ENCODE measurements at places on chromosomes 4 and X. TPM values are rescaled to one million over a fixed set of nuclear protein-coding genes. Genes with fewer than 3 reads are reported as not detected.

DNA sequence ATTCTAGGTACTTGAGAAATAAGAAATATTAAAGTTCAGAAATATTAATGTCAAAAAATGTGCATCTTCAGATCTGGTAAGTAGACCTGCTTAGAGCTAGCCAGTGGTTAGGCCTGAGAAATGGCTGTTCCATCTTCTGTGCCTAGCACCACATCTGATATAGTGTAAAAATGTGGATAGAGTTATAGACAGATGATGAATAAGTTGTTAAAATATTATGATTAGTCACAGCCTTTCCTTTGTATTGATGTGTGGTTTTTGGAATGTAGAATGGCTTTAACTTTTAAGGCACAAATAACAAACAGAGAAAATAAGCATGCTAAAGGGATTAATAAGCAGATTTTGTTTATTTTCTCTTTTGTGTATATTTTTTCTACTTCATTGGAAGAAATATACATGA lies 133.5 kb upstream of the NUDT6 start:
- no peak for DNase-seq

The TMEM31 gene
- not detected for total RNA-seq

DNA sequence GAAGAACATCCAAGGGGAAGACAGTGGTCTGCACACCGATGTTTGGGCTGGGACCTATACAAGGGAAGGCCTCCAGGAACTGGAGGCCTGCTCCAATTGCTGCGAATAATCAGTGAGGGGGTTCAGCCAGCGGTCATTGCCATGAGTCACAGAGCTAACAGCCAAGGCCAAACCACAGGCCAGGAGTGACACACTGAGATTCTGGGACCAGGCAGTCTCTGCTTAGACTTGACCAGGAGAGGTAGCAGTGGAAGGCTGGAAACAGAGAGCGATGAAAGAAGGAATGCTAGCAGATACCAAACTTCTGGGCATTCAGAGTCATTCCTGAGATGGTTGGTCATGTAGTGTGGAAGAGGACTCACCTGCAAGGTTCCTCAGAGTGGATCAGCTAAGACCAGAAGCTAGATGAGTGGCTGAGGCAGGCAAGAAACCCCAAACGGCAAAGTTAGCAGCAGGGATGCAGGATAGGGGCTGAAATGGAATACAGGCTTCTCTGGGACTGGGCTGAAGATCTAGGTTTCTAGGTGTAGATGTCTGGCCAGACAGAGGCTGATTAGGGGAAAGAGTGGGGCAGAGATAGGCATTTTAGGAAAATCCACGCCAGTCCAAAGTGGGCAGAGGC lies 54.7 kb downstream of the CNGA2 start:
- DNase-seq: peak; percentile 37

The ARSJ gene
- 13.8 TPM for total RNA-seq

- peak; percentile 38 for DNase-seq
Observed at GRCh38 chr4:113169368-113169767, 119.9 kb downstream of the ANK2 start.

- no peak for DNase-seq
Observed at GRCh38 chrX:154695911-154696675, 42.7 kb upstream of the CTAG2 start.

- no peak for DNase-seq
Observed at GRCh38 chr4:156794863-156795262, 176.7 kb downstream of the PDGFC start.

DNA sequence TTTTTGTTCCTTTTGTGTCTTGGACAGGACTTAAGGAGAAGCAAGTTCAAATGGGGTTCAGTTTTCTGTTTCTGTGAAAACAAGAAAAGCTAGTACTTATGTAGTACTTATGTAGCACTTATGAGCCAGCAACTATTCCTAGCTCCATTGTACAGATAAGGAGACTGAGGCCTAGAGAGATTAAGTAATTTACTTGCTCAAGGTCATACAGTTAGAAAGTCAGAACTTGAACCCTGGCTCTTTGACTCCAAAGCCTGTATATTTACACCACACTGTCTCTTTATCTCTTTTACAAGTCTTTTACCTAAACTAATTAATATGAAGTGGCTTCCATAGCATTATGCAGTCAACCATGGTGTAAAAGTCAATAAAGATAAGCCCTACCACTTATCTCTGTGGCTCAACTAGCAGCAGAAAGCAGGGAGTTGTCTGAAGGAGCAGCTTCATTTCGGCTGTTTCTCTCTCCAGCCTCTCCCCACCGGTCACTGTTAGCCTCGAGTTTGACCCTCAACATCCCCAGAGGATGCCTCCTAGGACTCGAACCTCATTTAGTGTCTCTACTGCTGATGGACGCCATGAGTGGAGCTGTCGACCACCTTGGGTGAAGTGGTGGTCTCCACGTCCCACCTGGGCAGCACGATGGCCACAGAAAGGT lies 209.9 kb downstream of the SHROOM3 start:
- DNase-seq: no peak

GRCh38 chrX:71910986-71911730 lies 513 bp downstream of the NHSL2 start:
- DNase-seq: no peak

The APELA gene
- total RNA-seq: not detected

DNA sequence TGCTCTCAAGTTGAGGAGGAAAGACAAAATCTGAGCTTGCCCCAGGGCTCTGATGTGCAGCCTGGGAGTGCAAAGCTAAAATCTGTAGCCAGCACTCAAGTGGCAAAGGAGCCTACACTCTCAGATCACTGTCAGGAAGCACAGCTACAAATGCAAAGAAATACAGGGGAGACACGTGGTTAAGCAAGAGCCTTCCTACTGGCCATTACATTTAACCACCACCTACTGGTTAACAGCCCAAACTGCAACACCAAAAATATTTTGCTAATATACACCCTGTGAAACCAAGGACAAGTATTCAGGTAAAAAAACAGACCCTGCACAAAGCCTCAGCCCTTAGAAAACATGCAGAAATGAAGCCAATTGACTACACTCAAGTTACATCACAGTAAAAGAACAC lies 170.4 kb upstream of the FGF16 start:
- DNase-seq: no peak

GRCh38 chr4:189792924-189793618 lies 147.6 kb upstream of the FRG1 start:
- peak; percentile 32 for DNase-seq

- no peak for DNase-seq
Observed at GRCh38 chr4:171521726-171522125, 291.5 kb upstream of the GALNTL6 start.

DNA sequence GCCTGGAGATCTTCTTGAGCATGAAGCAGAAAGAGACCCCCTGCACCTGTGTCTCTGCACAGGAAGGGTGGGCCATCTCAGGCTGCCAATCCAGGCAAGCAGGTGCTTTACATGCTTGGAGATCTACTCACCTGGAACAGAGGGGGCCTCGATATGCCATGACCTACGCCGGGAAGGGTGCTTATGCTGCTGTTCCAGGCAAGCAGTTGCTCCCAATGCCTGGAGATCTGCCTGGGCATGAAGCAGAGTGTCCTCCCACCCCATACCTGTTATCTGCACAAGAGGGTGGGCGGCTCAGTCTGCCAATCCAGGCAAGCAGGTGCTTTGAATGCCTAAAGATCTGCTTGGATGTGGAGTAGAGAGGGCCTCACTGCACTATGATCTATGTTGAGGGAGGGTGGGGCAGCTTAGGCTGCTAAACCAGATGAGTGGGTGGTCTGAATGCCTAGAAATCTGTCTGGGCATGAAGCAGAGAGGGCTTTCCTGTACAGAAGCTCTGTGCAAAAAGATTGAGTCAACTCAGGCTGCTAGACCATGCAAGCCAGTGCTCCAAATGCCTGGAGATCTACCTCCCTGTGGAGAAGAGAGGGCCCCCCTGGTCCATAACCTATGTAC lies 104.5 kb upstream of the QRFPR start:
- no peak for DNase-seq

GRCh38 chrX:19303256-19303880 lies 40.4 kb upstream of the PDHA1 start:
- no peak for DNase-seq

The YIPF7 gene
- total RNA-seq: not detected

- no peak for DNase-seq
Observed at GRCh38 chr4:125421547-125421946, 106.8 kb downstream of the FAT4 start.

DNA sequence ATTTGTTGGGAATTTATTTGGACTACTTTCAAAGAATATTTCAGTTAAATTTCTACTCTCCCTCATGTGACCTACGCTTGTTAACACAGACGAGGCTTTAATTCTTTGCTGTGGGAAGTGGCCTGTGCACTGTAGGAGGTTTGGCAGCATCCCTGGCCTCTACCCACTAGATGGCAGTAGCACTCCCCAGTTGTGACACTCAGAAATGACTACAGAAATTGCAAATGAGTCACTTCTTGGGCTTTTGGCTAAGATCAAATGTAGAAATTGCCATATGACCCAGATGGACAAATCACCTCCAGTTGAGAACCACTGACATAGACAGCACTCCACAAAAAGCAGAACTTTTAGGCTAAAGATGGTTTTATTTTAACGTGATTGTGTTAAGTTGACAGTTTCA lies 22.1 kb downstream of the PIR start:
- DNase-seq: no peak

- no peak for DNase-seq
Observed at GRCh38 chr4:170990989-170991589, 822.1 kb upstream of the GALNTL6 start.
